AG09309 (cell line): ENCODE measurements at places on chromosomes 5 and 9.

DNA sequence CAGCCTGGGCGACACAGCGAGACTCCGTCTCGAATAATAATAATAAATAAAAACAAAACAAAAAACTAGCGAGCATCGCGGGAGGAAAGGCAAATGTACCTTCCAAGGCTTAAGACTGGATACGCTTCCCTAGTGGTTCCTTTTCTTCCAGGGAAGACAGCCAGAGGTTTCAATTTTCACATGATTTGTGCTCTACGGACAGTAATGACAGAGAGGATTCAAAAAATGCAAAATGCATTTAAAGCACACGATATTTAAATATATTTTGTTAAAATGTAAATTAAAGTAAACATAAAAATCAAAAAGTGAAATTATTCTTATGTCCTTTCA lies 4.3 kb upstream of the TRIM41 start:
- DNase-seq, result no peak

DNA sequence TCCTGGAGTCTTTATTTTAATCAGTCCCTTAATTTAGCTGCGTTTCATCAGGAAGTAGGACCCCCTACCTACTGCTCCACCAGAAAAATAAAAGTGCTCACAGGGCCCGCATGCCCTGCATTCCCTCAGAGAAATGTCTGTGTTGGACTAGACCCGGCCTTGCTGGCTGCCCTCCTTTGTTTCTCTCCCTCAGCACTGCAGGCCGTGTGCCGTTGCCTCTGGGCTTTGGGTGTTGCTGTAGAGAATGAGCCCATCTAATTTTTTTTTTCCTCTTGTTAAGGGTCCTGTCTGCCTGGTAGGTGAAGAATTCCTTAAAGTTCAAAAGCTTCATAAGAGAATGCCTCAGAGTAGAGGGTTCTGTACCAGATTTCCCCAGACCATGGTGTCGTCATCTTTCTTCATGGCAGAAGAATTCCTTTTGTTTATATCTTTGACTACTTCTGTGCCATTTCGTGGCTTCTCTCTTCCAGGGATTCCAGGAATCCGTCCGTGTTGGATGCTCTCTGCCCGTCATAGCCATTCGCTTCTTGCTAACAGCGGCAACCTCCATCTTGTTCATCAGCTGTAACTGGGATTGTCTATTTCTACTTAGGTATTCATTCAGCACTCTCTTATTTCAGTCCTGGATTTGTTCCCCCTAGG lies 49.8 kb upstream of the ANGPTL2 start:
- DNase-seq, result no peak

GRCh38 chr5:126692971-126693370 lies 84.0 kb upstream of the LMNB1 start:
- no peak for DNase-seq

DNA sequence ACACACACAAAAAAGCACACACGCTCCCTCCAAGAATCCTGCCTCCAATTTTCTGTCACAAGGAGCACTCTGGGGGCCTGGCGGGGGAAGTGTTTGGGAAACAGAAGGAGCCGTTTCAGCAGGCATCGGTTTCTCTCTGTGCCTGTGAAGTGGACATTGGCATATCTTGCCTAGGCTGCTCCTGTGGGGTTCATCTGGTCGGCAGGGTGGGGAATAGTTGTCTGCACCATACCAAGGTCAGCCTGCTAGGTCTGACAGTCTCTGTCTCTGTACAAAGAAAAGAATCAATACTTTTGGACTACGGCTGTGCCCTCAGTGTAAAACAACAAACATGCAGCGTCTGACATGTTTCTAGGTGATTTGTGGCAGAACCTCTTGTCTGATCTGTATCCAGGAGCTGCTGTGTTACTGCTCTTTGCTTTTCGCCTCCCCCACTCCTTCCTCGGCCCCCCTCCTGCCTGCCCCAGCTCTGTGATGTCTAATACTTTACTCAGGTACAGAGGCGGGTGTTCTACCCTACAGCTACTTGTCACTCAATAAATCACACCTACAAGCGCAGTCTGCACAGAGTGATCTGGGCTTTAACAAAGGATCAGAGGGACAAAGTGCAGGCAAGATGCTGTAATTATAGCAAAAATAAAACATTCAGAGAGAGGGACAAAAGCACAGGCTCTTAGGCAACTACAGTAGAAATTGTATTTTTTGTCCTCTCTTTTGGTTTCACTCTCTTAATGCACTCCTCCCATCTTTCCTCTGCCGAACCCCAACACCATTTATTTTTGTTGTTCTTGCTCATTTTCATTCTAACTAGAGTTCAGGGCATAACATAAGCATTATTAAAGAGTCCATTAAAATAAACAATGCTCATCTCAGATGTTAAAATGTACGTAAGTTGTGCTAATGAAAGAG lies 216.7 kb downstream of the BNC2 start:
- no peak for DNase-seq

- no peak for DNase-seq
These were observed 8.5 kb upstream of the CCDC187 start for GRCh38 chr9:136312436-136312835.

GRCh38 chr5:15594977-15595568 lies 95.1 kb downstream of the FBXL7 start:
- DNase-seq, result no peak
